ENCODE measurements at places on chromosomes 7 and 10. TPM values are rescaled to one million over a fixed set of nuclear protein-coding genes. Genes with fewer than 3 reads are reported as not detected.

Gene BUD23
- total RNA-seq = 92.0 TPM

Gene CTAGE6
- total RNA-seq = 1.9 TPM

Gene UBN2
- 13.3 TPM for total RNA-seq

Gene MMD2
- not detected for total RNA-seq

Gene CPA1
- total RNA-seq = not detected

Gene CYP2C9
- not detected for total RNA-seq

Gene TCF7L2
- total RNA-seq = 1.5 TPM

Gene GPR15LG
- not detected for total RNA-seq

Gene MMRN2
- total RNA-seq = not detected

Gene TLX1
- total RNA-seq = not detected

Gene IQUB
- not detected for total RNA-seq

Gene MKI67
- 223 TPM for total RNA-seq

Gene FANK1
- total RNA-seq = 0.50 TPM

Gene C10orf62
- total RNA-seq = not detected

Gene EPHB4
- total RNA-seq = 2.8 TPM

Gene SOSTDC1
- total RNA-seq = not detected

Gene TMEM130
- total RNA-seq = not detected

Gene MBL2
- total RNA-seq = not detected

Gene RGS10
- 173 TPM for total RNA-seq
